ENCODE measurements at places on chromosomes 3 and 15. TPM values are rescaled to one million over a fixed set of nuclear protein-coding genes. Genes with fewer than 3 reads are reported as not detected.

- H3K36me3 ChIP-seq, result no peaks in the 10 kb centered on the region
- H3K27me3 ChIP-seq, result peaks cover 1% of the 10 kb centered on the region
- no peaks in the 10 kb centered on the region for H3K4me1 ChIP-seq
- no peak overlapping the region for H3K4me3 ChIP-seq
Observed at GRCh38 chr15:100929641-100930042, 10.5 kb downstream of the LRRK1 start.

AMT gene
- 5.2 TPM for total RNA-seq

DNA sequence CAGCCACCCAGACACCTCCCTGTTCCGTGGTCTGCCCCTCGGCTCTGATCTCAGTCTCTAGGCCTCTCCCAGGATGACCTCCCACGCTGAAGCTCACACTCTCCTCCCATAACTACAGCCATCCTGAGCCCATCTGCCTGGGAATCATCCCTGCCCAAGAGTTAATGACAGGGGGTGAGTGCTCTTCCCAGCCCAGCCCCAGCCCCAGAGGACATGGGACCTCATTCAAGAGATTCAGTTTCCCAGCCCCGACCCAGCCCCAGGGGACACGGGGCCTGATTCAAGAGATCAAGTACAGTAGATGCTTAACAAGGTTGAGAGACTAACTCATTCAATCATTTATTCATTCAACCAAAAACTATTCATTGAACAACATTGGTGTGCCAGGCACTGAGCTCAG, 272.0 kb downstream of the XXYLT1 start:
- no peak for DNase-seq
- H3K4me3 ChIP-seq, result no peak overlapping the region
- H3K27ac ChIP-seq, result no peak overlapping the region
- H3K27me3 ChIP-seq, result peaks cover 20% of the 10 kb centered on the region

- H3K27me3 ChIP-seq, result no peaks in the 10 kb centered on the region
- H3K4me3 ChIP-seq, result no peak overlapping the region
- no peaks in the 10 kb centered on the region for H3K4me1 ChIP-seq
- H3K36me3 ChIP-seq, result no peaks in the 10 kb centered on the region
Observed at GRCh38 chr3:86937306-86937791, 53.6 kb downstream of the VGLL3 start.

RPL35A gene
- total RNA-seq, result 944 TPM

RMDN3 gene
- 28.4 TPM for total RNA-seq

EPHA6 gene
- total RNA-seq, result not detected

DNA sequence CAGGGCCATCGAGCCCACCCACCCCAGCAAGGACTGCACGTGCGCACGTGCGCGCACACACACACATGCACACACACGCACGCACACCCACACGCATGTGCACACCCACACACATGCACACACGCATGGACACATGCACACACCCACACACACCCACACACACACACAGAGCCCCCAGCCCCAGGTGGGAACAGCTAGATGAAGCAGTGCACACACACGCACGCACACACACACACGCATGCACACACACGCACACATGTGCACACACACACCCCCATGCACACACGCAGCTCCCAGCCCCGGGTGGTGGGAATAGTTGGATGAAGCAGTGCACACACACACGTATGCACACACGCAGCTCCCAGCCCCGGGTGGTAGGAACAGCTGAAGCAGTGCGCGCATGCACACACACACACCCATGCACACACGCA, 158.6 kb downstream of the XXYLT1 start:
- no peak for DNase-seq
- no peaks in the 10 kb centered on the region for H3K4me1 ChIP-seq
- H3K36me3 ChIP-seq, result no peaks in the 10 kb centered on the region

SLC28A1 gene
- not detected for total RNA-seq

DNA sequence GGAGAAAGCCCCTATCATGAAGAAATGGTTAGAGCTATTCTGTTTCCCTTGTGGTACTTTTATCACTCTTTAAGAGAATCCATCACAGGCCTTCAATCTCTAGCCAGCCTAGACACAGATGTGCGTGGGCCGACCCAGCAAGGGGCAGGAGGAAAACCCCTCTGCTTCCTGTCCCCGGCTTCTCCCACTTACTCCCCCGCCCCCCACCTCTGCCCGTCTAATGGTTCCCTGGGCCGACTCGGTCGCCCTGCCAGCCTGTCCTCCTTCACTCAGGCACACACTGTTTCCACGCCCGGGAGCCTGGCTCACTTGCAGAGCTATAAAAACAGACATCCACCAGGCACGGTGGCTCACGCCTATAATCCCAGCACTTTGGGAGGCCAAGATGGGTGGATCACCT, 58.3 kb upstream of the TFRC start:
- no peak overlapping the region for H3K4me3 ChIP-seq
- no peaks in the 10 kb centered on the region for H3K36me3 ChIP-seq
- H3K27ac ChIP-seq, result no peak overlapping the region
- peaks cover 11% of the 10 kb centered on the region for H3K4me1 ChIP-seq

TKT gene
- 240 TPM for total RNA-seq

DNA sequence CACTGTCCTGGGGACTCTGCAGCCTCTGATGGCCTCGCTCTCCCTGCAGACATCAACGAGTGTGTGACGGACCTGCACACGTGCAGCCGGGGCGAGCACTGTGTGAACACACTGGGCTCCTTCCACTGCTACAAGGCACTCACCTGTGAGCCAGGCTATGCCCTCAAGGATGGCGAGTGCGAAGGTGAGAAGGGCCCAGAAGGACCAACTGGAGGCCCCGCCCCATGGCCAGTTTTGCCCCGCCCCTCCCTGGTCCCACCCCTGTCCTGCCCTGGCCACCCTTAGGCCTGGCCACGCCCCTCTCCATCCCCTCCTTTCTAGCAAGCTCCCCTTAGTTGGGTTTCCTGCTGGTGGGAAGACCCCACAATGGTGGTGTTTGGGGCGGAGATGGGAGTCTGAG, 77.5 kb downstream of the FBLN2 start:
- DNase-seq, result no peak
- no peaks in the 10 kb centered on the region for H3K27me3 ChIP-seq
- no peaks in the 10 kb centered on the region for H3K36me3 ChIP-seq
- H3K4me1 ChIP-seq, result no peaks in the 10 kb centered on the region

TMEM212 gene
- not detected for total RNA-seq

GRCh38 chr3:187290503-187290902, 1.0 kb downstream of the MASP1 start:
- H3K4me1 ChIP-seq, result no peaks in the 10 kb centered on the region
- peaks cover 53% of the 10 kb centered on the region for H3K27me3 ChIP-seq
- no peaks in the 10 kb centered on the region for H3K36me3 ChIP-seq
- no peak overlapping the region for H3K4me3 ChIP-seq

DNA sequence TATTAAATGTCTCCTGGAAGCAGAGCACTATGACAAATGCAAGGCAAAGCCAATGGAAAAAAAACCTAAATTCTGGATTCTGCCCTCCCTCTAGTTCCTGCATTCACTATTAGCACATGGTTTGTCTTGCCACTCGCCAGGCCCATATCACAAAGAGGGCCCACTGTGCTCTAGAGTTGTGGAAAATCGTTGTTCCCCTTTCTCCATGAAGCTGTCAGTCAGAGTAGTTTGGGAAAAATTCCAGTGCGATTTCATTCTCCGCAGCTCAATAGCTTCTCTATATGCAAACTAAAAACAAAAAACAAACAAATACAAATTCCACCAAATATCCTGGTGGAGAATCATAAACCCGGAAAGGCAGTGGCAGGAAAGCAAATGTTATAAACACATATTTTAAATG, 77.3 kb downstream of the RORA start:
- H3K27me3 ChIP-seq, result peaks cover 40% of the 10 kb centered on the region
- DNase-seq, result no peak
- no peaks in the 10 kb centered on the region for H3K36me3 ChIP-seq
- H3K27ac ChIP-seq, result no peak overlapping the region
- H3K4me1 ChIP-seq, result no peaks in the 10 kb centered on the region

GRCh38 chr15:82649226-82649999, 2.2 kb upstream of the CPEB1 start:
- DNase-seq, result no peak
- H3K4me3 ChIP-seq, result no peak overlapping the region
- no peaks in the 10 kb centered on the region for H3K36me3 ChIP-seq
- H3K27me3 ChIP-seq, result peaks cover 45% of the 10 kb centered on the region
- H3K27ac ChIP-seq, result no peak overlapping the region

DNA sequence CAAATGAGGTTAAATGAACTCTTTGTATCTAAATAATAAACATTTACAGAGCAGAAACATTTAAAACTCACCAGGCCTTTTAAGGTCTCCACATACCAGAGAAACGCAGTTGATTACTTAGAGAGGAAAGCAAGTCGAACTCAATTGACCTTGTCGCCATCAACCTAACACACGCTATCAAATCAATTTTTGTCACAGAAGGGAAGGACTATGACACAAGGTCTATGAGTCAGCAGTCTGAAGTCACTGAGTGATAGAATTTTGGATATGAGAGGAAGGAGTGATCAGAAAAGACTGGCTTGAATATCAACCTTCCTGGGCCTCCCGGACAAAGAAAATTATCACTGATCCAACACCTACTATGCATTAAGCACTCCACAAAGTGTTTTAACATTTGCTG, 514.4 kb upstream of the ZNF385D start:
- H3K36me3 ChIP-seq, result no peaks in the 10 kb centered on the region
- no peaks in the 10 kb centered on the region for H3K27me3 ChIP-seq
- no peak for DNase-seq
- no peak overlapping the region for H3K4me3 ChIP-seq
- H3K4me1 ChIP-seq, result no peaks in the 10 kb centered on the region
- no peak overlapping the region for H3K27ac ChIP-seq

GRCh38 chr3:17213102-17213501, 328.3 kb downstream of the PLCL2 start:
- no peak overlapping the region for H3K4me3 ChIP-seq
- H3K4me1 ChIP-seq, result no peaks in the 10 kb centered on the region
- no peaks in the 10 kb centered on the region for H3K27me3 ChIP-seq

BRPF1 gene
- 38.9 TPM for total RNA-seq

DNA sequence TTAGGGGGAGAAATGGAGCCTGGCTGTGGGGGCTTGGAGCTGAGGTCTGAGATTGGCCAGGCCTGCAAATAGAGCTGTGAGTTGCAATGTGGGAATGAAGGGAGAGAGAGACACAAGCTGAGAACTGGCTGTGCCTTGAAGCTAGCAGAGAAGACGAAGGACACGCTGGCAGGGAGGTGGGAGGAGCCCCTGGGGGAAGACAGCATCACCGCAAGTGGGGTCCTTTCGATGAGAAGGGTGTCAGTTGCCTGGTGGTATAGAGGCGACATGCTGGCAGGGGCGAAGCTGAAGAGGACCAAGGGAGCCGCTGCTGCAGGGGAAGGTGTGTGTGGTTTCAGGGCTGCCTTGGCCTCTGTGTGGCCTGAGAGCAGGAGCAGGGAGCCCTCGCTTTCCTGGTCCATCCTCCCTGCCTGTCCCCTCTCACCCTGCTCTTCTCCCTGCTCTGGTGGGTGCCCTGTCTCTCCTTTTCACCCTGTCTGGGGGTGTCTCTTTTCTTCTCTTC, 5.5 kb downstream of the RHCG start:
- H3K4me3 ChIP-seq, result no peak overlapping the region
- H3K4me1 ChIP-seq, result peaks cover 5% of the 10 kb centered on the region

ZNF662 gene
- total RNA-seq, result 0.40 TPM

- no peaks in the 10 kb centered on the region for H3K27me3 ChIP-seq
- H3K36me3 ChIP-seq, result no peaks in the 10 kb centered on the region
- H3K4me1 ChIP-seq, result peaks cover 11% of the 10 kb centered on the region
- H3K27ac ChIP-seq, result no peak overlapping the region
- H3K4me3 ChIP-seq, result no peak overlapping the region
- no peak for DNase-seq
Observed at GRCh38 chr15:87686339-87686738, 570.2 kb downstream of the NTRK3 start.

DNA sequence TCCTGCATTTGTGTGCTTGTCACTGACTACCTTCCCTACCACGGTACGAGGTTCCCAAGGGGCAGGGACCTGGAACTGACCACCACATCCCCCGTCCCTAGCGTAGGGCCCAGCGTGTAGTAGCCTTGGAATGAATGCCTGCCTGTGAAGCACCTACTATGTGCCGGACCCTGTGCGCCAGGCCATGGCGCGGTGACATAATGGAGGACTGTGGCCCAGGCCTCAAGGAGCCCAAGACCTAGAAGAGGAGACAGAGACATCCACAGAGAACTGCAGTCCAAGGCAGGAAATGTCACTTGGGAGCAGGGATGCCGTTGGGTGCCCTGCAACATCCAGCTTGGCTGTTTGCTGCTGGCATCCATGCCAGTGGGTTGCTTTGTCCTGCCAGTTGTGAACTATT, 71.9 kb upstream of the SLC6A6 start:
- no peak overlapping the region for H3K4me3 ChIP-seq
- H3K4me1 ChIP-seq, result no peaks in the 10 kb centered on the region
- peaks cover 12% of the 10 kb centered on the region for H3K27me3 ChIP-seq
- H3K36me3 ChIP-seq, result no peaks in the 10 kb centered on the region
- no peak for DNase-seq

DNA sequence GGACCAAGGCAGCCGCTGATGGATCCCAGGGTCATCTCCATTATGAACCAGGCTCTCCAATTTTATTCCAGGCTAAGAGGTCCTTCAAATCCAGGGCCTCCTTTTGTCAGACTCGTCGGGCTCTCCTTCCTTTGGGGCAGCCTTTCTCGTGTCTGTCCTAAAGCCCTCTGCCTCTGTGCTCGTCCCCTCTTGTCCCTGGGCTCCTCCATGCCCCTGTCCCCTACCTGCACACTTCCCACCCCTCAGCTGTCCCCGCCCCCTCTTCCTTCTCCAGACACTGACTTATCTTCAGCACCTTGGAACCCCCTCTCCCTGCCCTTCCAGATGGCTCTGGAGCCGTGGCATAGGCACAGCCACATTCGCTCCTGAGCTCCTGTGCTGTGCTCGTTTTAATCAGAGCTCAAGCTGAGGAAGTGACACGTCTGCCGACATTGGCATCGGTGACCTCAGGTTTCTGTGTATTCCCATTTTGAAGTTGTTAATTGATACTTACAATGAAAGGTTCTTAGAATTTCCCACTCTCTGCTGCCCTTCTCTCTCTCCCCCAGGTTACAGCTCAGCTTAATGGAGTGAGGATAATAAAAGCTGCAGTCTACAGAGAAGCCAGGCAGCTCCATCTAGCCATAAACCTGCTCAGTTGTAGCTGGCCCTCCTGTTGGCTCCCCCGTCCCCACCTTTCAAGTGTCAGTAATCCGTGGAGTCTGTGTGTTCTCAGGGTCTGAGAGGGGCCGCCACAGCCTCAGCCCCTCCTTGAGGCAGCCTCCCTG, 51.1 kb upstream of the SEC22A start:
- no peak overlapping the region for H3K4me3 ChIP-seq
- H3K27me3 ChIP-seq, result no peaks in the 10 kb centered on the region
- no peaks in the 10 kb centered on the region for H3K4me1 ChIP-seq

LRRC3B gene
- not detected for total RNA-seq

GRCh38 chr3:85495602-85496001, 536.8 kb downstream of the CADM2 start:
- H3K36me3 ChIP-seq, result no peaks in the 10 kb centered on the region
- no peaks in the 10 kb centered on the region for H3K4me1 ChIP-seq
- H3K27ac ChIP-seq, result no peak overlapping the region
- H3K4me3 ChIP-seq, result no peak overlapping the region
